ENCODE measurements at places on chromosomes 12 and 14. TPM values are rescaled to one million over a fixed set of nuclear protein-coding genes. Genes with fewer than 3 reads are reported as not detected.

The WDR89 gene
- total RNA-seq: 10.6 TPM

The HNF1A gene
- total RNA-seq: not detected

The ACOT6 gene
- total RNA-seq: not detected

The MEG3 gene
- 396 TPM for total RNA-seq

The MANSC4 gene
- total RNA-seq: not detected

The AVPR1A gene
- total RNA-seq: 1.9 TPM

The GLS2 gene
- 0.13 TPM for total RNA-seq

The KRT79 gene
- total RNA-seq: not detected

The TTC6 gene
- not detected for total RNA-seq

The RASSF3 gene
- total RNA-seq: 25.7 TPM

The CLEC1A gene
- total RNA-seq: not detected

The TBX5 gene
- 2.0 TPM for total RNA-seq

The SLC5A8 gene
- not detected for total RNA-seq

The CLMN gene
- total RNA-seq: 1.6 TPM

The RIMKLB gene
- total RNA-seq: 17.1 TPM

The TMEM233 gene
- total RNA-seq: 6.7 TPM

The OR6C2 gene
- not detected for total RNA-seq

The ANGEL1 gene
- 10.4 TPM for total RNA-seq

The ARMH4 gene
- 9.6 TPM for total RNA-seq

All from smooth muscle cell of the pulmonary artery (primary cell).